Testis (tissue), 5 donors: ENCODE measurements at places on chromosomes 6 and 20.

DNA sequence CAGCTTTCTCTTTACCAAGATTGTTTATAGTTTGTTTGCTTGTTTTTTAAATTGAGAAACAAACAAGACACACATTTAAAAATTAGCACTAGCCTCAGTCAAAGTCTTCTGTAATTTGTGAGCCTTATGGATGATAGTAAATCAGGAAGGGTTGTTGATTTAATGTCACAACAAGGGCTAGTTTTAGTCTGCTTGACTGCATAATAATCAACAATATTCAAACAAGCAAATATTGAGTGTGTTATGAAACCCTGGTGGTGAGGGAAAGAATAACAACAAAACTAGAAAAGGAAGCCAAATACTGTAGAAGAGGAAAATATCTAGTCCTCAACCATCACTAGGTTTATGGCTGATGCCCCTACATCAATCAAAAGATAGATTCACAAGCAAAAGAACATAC is 228.6 kb downstream of the TBC1D7 start:
- no peak for DNase-seq

DNA sequence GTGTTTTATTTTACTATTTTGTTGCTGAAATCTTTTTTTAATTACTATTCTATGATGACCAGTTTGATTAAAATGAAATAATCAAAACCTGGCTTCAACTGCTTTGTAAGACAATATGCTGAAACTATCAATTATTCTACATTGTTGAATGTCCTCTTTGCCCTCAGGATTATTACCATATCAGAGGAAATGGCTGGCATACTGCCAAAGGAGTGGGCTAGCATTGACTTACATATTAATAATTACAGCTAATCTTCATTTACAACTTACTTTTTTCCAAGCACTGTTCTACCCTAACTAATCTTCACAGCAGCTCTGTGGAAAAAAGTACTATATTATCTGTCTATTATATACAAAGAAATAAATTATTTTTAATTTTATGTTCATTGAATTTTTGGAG is 560.5 kb downstream of the BCKDHB start:
- no peak for DNase-seq

GRCh38 chr6:41785689-41786450 is 1.6 kb upstream of the TOMM6 start:
- DNase-seq: peak; percentile 30

GRCh38 chr6:11692451-11693376 is 85.9 kb downstream of the ADTRP start:
- DNase-seq: no peak

DNA sequence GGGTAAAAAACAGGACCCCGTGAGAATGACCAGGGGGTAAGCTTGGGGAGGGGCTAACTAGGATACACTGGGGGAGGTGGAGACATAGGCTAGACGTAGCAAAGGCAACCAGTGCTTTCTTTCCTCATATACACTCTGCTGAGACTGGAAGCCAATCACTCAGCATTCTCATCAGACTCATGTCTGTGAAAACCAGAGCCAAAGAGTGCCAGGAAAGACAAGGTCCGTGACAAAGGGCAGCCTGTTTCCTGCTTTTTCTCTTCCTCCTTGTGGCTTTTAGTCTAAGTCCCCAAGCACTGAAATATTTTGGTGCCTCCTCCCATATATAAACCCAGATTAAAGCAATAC is 97.9 kb upstream of the NEDD9 start:
- peak; percentile 53 for DNase-seq

- DNase-seq: no peak
These were observed 106.3 kb downstream of the PRKN start for GRCh38 chr6:162621246-162621645.

DNA sequence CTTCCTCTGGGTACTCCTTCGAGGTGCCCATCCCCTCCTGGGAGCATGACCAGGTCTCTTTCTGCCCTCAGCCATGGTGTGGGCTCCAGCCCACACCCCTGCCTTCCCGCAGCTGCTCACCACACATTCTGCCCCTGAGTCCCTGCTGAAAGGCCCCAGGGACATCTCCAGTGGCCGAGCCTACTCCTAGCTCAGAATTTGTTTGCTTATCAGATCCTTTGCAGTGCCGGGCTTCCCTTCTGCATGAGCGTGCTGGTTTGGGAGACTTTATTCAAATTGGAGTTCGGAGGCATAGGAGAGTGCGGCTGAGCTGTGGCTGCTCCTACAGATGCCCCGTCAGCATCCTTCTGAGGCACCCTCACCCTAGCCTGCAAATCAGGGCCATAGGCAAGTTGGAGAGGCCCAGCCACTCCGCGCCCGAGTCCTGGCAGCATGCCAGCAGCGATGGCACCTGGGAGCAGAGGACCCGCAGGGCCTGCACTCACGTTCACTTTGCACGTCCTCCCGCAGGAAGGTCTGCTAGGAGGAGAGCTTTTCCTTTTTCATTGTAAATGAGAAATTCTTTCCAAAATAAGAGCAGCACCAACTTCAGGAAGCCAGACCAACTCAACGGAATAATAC is 327.3 kb downstream of the QKI start:
- DNase-seq: no peak
